ENCODE measurements at places on chromosomes 2 and 18.

DNA sequence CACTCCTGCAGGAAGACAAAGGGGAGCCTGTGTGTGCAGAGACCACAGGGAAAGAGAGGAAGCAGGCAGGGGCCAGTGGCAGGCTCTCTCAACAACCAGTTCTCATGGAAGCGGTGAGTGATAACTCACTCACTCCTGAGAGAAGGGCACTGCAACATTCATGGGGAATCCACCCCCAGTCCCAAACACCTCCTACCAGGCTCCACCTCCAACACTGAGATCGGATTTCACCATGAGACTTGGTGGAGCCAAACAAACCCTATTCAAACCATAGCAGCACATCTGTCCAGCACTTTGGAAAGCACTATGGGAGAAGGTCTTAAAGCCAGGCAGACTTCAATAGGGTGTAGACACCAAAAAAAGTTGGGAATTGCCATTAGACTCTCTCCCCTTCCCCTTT lies 345.7 kb upstream of the SPRED2 start:
- no peak for DNase-seq

DNA sequence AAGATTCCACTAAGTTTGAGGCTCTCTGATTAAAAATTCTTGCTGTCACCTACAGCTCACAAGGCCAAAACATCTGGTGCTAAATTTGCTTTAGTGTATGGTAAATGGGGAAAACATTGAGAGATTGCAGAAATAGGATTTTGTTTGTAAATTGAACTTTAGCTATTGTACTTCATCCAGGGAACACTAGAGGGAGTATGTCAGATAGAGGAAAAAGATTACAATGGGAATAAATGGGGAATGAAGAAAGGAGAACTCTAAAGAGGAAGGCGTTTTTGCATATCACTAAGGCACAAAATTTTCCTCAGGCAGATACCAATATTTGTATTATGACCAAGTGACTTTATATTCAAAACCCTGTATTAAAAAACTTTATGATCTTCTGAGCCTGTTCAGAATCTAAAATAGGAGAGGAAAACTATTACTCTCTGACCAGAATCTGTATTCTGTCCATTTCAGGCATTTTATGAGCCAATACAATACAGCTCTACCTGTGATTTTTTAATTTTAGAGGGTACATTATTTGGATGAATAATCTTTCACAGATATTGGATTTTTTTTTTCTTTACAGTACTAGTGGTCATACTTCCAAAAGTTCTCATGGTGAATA lies 52.3 kb upstream of the ITGB6 start:
- DNase-seq: no peak

GRCh38 chr2:160742667-160743066 lies 249.1 kb upstream of the RBMS1 start:
- DNase-seq: no peak

DNA sequence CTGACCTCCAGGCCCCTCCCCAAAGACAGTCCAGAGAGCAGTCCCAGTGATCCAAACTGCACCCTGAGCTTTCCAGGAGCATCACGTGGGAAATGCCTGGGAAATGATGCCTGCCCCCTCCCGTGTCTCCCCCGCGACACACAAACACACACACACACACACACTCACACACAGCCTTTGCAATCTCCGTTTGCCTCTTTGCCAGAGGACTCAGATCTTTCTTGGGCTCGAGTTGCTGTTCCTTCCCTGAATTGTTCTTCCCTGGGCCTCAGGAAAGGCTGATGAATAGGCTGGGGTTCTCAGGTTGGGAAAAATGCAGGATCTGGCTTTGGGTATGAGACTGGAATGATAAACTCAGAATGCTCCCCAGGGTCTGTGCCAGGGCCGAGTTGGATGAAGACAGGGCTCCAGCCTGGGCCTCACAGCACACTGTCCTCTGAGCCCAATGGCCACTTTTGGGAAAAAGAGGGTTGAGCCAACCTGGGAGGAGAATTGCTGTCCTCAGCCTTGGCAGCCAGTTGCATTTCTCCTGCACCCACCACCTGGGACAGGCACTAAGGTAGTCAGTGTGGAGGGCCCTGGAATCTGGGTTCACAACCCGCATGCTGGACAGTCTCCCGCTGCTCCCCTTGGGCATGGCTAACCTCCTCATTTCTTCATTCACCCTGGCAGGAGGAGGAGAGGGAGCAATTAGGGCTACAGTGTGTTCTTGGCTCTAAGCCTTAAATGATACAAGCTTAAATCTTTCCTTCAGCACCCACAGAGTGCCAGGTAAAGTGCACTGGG lies 43.9 kb upstream of the ATP6V1B1 start:
- DNase-seq: no peak

DNA sequence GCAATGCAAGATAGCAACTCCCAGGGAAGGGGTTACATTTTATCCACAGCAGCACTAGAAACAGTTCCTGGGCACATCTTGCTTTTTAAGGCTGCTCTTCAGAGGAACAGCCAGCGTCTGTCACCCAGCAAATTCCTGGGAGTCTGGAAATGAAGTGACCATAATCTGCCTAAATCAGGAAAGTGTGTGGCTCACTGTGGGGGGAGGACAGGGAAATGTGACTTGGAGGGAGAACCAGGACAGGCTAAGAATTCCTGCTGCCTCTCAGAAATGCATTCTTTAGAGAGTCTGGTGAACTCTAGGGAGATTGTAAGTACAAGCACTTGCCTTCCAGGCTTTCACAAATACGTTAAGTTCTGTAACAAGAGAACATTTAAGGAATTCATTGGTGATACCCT lies 364.3 kb upstream of the SPHKAP start:
- DNase-seq: peak; percentile 89

- DNase-seq: no peak
These were observed 35.5 kb downstream of the ZNF532 start for GRCh38 chr18:58900015-58900649.

DNA sequence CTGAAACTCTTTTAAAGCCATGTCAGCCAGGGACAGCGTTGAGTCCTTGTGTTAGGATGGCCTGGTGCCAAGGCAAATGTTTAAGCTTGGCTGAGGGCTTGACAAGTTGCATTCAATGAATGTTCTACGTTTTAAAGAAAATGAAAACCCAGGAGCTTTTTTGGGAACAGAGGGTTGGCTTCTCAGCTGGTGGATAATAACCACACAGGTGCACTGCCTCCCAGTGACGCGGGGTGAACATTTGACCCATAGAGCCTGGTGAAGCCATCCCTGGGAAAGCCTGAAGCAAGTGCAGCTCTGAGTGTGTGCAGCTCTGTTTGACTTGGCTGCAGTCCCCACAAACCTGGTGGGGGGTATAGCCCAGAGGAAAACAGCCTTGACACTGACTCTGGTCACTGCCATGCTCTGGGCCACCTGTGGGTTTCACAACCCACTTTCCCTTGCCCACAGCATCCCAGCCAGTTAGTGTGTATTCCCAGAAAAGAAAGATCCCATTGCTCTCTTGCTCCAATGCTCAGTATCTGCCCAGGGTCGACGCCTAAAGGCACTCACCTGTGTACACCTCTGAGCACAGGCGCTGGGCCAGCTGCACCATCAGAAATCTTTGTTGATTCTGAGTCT lies 874.9 kb downstream of the RNF144A start:
- no peak for DNase-seq

- DNase-seq: peak; percentile 94
These were observed 31.1 kb upstream of the STK39 start for GRCh38 chr2:168278424-168278888.

DNA sequence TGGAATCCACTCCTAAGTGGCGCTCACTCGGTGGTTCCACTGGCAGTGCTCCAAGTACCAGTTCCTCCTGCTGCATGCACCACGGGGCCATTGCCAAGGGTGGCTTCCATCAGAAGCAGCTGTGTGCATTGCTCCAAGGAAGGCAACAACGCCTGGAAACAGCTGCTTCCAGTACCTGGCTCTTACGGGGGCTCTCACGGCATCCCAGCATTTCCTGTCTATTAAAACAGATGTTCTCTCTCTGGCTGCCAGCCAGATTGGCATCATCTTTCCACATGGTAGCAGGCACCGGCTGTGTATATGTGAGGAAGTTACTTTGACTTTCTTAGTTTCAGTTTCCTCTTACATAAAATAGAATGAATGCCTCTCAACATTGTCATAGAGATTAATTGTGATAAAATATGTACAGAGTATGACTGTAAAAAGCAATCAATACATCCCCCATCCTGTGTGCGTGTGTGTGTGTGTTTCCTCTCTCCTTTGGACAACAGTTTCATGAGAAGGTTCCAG lies 84.9 kb downstream of the CMPK2 start:
- DNase-seq: no peak

GRCh38 chr2:173353556-173353955 lies 1.1 kb upstream of the CDCA7 start:
- no peak for DNase-seq

- DNase-seq: no peak
These were observed 546.0 kb downstream of the ZNF804A start for GRCh38 chr2:185144159-185144919.

DNA sequence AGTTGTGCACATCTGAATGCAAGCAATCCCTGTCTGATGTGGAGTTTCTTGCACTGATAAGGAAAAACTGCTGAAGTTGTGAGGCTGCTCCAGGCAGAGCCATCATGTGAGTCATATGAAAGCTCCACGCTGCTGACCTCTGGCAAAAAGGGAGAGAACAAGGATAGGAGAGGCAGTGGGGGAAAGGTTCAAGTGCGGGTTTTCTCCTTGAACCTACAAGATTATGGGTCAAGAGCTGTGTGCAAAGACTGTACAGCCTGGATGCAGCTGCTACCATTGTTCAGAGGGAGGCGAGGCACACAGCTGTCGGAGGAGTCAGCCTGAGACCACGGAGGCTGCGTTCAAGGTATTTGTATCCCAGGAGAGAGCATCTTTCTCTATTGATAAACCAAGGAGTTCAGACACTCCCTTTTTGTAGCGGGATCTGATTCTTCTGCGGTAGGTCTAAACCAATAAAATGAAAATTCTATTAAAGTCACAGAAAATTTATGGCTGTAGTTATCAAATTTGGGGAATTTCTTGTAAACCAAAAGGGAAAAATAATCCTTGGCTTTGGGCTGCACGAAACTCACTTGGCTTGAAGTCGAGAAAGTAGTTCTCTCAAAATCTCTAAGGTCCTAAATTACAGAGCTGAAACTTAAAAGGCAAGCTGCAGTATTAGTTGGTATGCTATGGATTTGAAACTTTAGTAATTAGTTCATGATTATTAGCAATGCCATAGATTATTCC lies at the start of gene CDK15:
Gene CDK15 (plus strand): TSS at position 96 of the 729 bp plus-strand sequence. CDS start 128 bp downstream, at position 224.
- DNase-seq: peak; percentile 76

- no peak for DNase-seq
These were observed 41.3 kb downstream of the DYSF start for GRCh38 chr2:71494523-71495155.

- peak; percentile 80 for DNase-seq
These were observed 99.7 kb downstream of the MEP1B start for GRCh38 chr18:32289483-32290075.

- DNase-seq: no peak
These were observed 18.9 kb downstream of the STON1 start for GRCh38 chr2:48548840-48549239.

- DNase-seq: no peak
These were observed 337.2 kb upstream of the KCNJ3 start for GRCh38 chr2:154361276-154361675.

- no peak for DNase-seq
These were observed 23.7 kb upstream of the MYO5B start for GRCh38 chr18:50218432-50219197.

DNA sequence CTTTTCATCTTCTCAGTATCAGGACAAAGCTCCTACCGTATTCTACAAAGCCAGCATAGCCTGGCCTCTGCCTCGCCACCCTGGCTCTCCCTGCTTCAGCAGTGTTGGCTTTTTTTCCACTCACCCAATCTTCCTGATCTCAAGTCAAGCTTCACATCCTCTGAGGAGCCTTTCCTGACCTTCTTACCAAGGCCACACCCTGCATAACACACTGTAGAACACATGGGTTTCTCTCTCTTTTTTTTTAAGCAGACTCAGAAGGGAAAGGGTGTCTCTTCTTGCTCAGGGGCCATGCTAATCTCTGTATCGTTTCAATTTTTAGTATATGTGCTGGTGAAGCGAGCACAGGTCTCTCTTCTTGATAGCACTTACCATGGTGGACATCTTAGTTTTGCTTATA lies 15.2 kb downstream of the FBXO36 start:
- DNase-seq: no peak

- DNase-seq: peak; percentile 77
These were observed 144.9 kb downstream of the TGIF1 start for GRCh38 chr18:3594760-3595368.

DNA sequence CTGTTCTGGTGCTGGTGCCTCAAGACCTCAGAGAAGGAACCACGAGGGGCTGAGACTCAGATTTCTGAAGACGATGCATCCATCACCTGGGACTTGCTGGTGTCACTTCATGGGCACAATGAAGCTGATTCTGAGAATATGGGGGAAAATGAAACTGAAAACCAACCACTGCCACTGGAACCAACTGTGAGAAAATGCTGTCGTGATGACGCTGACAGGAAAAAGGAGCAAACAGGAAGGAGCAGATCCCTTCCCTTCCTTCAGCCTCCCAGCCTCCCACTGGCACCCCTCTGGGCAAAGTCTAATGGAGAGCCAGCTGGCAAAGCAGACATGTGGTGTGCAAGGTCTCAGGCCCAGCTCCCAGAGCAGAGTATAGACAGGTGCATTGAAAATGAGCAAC lies 109.7 kb downstream of the FOXI3 start:
- no peak for DNase-seq

DNA sequence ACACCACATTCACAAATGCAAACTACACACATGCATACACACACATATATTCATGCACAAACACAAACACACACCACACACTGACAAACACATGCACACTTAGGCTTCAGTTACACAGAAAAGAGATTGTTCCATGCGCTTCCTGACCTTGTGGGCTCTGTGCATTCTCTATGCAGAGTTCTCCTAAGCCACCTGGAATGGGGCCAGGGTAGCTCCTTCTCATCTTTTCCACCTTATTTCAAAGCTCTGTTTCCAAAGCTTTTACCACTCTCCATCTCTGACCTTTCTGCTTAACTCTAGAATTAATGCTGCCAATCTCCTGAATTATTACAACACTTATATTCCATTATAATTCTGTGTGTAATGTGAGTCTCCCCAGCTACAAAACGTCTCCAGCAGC lies 522.3 kb upstream of the MYT1L start:
- DNase-seq: no peak

DNA sequence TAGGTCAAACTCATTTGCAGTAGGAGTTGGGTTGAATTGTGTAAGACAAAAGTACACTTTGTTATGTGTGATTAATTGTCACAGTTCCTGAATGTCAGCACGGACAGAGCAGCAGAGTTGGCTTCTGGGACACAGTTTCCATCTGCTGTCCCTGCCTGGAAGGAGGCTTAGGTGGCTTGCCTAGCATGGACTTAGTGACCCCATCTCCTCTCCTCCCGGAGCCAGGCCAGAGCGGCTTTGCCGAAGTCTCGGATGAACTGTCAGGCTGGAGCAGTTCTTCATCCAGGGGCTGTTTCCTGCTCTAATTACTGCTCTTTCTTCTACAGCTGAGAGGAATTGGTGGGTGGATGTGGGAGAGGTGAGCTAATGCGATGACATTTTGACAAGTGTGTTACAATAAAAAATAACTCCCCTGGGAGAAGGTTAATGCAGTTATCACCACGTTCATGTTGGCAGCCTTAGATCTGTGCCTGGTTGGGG lies 102.0 kb downstream of the SH3RF3 start:
- no peak for DNase-seq

Measured in islet precursor cell (in vitro differentiated cells).